ENCODE measurements at places on chromosomes 3 and 15.
A peak's percentile ranks its signal among the peaks of the same experiment; 100 is the strongest.

DNA sequence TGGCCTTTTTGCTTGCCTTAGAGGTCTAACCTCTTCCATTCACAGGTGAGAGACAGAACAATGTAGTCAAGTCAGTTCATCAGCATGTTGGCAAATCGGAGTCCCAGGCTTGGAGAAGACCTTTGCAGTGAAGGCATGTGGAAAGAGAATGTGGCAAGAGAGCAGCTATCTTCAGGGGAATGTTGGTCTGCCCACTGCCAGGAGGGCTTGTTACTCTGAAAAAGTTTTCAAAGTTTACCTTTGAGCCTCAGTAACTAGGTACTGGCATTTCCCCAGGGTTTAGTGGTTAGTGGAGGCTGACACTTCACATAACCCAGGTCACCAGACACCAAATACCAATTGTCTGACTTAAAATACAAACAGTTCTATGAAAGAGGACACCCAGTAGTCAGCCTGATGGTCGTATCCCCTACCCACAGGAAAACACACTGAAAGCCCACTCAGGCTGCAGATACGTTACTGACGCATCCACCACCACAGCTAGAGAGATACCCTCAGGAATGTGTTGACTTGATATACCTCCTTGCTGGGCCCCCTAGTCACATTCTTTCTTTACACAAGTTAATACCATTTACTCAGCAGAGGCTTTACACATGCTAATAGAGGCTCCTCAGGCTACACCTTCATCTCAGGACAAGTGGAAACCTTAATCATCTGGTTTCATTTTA lies 9.7 kb upstream of the ARID3B start:
- peak; percentile 70 for DNase-seq

- peak; percentile 57 for DNase-seq
Observed at GRCh38 chr15:85485956-85486567, 105.7 kb downstream of the AKAP13 start.

GRCh38 chr3:170689296-170689829 lies 103.5 kb upstream of the SLC7A14 start:
- peak; percentile 94 for DNase-seq

DNA sequence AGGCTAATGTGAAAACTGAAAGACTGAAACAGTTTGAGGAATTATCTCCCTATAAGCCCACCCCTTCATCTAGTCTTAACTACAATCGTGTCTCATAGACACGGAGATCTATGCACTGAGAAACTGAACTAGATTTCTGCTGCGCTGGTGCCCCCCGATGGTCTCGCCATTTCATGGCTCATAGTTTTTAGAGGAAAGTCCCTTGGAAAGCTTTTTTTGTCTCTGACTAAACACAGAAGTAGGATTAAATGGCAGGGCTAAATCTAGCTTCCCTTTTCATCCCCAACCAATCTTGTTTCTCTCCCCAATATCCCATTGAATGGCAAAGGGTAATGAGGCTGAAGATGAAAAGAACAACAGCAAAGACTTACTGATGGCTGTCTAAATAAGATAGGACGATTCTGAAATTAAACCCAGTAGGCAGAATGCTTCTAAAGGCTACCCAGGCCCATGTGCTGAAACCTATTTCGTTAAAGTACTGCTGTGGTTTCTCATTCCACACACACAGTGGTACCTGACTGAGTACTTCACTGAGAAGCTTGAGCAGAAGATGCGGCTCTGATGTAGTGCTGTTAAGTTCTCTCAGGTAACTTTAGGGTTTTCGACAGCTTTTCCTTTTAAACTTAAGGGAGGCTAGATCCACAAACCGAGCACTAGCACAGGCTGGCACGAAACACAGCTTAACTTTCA lies 142.7 kb downstream of the GADL1 start:
- DNase-seq = peak; percentile 53

- DNase-seq = no peak
Observed at GRCh38 chr15:49439678-49440395, 16.8 kb downstream of the FGF7 start.

DNA sequence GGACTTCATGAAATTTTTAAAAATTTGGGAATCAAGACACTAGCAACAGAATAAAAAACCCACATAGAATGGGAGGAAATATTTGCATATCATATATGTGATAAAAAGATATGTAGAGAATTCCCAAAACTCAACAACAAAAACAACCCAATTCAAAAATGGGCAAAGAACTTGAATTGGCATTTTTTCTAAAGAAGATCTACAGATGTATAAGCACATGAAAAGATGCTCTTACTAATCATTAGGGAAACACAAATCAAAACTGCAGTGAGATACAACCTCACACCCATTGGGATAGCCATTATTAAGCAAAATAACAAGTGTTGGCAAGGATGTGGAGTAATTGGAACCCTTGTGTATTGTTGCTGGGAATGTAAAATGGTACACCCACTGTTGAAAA lies 10.1 kb downstream of the LCTL start:
- no peak for DNase-seq

- DNase-seq = no peak
Observed at GRCh38 chr15:49225572-49226281, 55.7 kb downstream of the GALK2 start.

DNA sequence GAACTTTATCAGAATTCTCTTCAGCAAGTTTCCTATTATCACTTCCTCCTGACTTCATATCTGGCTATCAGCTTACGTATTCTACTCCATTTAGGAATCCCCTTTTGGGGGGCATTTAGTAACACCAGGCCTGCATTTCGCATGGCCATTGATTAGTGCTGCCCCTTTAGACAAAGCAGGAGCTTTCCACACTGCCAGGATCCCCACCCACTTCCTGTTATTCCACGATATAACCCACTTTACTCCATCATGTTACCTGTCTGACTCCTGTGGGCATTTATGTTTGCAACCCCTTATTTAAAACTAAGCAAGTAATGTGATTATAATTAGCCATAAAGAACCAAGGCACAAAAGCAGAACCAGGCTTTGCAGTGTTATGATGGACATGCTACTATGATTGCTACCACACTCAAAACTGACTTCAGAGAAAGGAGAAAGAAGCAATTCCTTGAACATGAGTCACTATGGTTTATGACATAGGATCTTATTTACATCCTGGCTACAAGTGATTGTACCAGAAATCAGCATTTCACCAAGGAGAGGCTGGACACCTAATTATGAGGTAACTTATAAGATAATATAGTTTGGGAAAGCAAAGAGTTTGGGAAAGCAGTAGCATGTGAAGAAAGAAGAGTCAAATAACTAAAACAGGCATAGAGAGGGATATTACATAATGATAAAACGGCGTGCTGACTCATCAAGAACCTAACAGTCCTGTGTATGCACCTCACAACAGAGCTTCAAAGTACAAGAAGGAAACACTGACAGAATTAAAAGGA lies 96.3 kb downstream of the IGSF11 start:
- DNase-seq = peak; percentile 51

DNA sequence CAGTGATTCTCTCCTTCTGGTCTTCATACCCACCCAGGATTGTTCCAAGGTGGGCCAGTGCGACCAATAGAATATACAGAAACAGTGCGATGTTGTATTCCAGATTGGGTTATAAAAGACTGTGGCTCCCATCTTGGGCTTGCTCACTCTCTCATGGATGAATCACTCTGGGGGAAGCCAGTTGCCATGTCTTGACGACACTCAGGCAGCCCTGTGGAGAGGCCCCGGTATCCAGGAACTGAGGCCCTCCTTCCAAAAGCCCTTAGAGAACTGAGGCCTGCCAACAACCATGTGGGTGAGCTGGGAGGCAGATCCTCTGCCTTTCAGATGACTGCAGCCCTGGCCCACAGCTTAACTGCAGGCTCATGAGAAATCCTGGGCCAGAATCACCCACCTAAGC lies 57.2 kb downstream of the SH3GL3 start:
- no peak for DNase-seq

GRCh38 chr3:72182206-72182605 lies 397.3 kb upstream of the PROK2 start:
- no peak for DNase-seq

GRCh38 chr15:66784174-66784573 lies 82.1 kb downstream of the SMAD6 start:
- DNase-seq = no peak

DNA sequence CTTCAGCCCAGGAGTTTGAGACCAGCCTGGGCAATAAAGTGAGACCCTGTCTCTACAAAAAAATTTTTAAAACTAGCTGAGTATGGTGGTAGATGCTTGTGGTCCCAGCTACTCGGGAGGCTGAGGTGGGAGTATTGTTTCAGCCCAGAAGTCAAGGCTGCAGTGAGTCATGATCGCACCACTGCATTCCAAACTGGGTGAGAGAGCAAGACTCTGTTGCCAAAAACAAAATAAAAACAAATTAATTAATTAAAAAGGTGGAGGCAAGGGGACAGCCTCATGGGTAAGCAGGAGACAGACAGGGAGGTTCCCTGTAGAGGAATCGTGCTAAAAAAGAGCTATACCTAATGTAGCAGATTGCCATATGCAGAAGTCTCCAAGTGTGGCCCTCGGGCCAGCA lies 12.6 kb downstream of the HAPLN3 start:
- peak; percentile 29 for DNase-seq

- no peak for DNase-seq
Observed at GRCh38 chr15:54998661-54999060, 198.1 kb downstream of the RSL24D1 start.

DNA sequence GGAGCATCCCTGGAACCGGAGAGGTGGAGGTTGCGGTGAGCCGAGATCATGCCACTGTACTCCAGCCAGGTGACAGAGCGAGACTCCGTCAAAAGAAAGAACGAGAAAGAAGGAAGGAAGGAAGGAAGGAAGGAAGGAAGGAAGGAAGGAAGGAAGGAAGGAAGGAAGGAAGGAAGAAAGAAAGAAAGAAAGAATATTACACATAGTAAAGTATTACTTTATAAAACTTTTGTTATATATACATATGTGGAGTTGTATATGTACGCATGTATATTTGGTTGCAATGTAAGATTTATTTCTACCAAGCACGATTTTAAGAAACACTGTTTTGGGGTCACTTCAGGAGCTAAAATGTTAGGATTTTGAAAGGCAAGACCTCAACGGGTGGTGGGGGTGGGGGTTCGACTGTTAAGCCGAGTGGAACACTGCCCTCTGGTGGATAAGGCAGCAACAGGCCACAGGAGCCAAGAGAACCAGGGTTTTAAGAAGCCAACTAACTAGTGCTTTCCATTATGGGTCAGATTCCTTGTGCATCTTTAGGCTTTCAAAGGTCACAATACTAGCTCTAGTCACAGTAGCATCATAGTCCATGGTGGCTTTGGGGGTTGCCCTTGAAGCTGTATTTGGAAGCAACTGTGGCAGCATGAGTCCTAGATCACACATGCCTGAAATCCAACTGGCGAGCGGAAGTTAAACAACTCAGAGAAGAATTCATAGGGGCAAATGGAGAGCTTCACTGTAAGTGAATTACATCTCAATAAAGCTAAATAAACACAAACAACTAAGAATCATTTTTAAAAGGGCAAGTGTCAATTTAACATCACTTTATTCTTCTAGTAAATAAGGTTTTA lies 22.5 kb downstream of the GLB1 start:
- peak; percentile 76 for DNase-seq

DNA sequence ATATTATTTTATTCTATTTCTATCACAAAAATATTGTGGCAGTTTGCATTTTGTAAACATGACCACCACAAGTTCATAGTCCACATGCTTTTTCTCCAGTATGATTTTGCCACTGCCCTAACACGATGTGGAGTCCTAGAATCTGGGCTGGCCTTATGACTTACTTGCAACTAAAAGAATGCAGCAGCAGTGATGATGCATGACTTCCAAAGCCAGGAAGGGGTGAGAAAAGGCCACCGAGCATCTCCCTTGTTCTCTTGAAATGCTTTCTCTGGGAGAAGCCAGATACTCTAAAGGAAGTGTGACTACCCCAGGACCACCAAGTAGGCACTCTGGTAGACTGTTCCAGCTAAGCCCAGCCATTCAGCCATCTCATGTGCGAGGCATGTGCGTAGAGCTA lies 191.6 kb upstream of the MRPL3 start:
- no peak for DNase-seq

DNA sequence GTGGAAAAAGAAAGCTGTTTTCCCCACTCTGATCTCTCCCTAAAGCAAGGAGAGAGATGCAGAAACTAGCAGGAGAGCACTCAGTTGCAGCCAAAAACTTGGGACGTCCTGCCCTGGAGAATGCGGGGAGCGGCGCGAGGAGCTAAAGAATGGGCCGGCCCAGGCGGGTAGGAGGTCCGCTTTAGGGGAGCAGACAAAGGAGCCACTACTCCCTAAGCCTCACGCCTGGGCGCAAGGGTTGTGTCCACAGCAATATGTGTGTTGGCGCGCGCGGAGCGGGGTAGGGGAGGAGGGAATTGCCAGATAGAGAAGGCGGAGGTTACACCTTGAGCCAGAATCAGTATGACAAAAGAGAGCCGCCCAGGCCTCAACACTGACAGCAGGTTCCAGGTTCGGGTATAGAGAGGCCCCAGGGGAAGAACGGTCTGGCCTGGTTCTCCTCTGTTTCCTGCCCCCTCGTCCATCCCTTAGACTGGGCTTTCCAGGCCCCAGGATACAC lies 2.9 kb downstream of the WNT5A start:
- DNase-seq = no peak

DNA sequence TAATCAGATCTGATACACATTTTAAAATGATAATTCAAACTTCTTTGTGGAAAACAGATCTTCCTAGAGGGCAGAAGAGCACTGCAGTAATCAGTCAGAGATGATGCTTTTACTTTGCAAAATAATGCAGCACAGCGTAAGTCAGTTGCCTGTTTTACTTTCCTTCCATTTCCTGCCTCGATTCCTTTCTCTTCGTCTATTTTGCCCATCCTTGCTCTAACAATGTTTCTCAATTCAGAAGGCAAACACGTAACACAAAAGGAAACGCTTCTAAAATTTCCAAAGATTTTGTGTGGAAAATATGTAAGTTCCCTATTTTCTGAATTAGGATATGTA lies 119.9 kb downstream of the P3H2 start:
- DNase-seq = no peak

DNA sequence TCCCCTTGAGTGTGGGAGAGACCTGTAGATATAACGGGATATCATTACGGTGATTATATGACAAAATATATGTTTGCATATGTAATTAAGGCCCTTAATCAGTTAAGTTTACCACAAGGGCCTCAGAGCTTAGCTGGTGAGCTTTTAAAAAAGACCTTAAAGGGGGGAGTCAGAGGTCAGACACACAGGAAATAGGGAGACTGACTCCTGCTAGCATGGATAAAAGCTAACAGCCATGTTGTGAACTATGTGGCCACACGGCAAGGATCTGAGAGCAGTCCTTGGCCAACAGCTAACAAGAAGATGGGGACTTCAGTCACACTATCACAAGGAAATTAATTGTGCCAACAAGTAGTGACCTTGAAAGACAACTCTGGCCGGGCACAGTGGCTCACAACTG lies 3.1 kb downstream of the STAG1 start:
- DNase-seq = no peak

DNA sequence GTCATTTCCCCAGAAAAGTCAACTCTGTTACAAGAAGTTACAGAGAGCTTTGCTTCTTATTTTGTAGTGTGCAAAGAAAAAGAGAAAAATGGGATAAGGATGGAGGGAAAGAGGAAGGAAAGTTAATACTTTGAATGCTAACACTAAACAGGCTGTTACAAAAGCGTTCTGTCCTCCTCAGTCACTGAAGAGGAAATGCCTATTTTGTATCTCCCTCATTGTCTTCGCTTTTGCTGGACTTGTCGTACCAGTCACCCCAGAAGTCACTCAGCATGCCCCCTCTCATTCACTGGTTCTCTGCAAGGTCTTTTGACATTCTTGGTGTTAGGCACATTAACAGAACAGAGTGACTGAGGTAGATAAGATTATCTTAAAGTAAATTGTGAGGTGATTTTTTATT lies 129.6 kb downstream of the ALCAM start:
- DNase-seq = no peak

GRCh38 chr3:67018105-67018788 lies 20.1 kb downstream of the KBTBD8 start:
- DNase-seq = no peak

- no peak for DNase-seq
Observed at GRCh38 chr15:98854496-98854895, 153.1 kb downstream of the PGPEP1L start.

Measured in A172 (cell line).